ENCODE measurements at places on chromosomes 3 and 15.
A peak's percentile ranks its signal among the peaks of the same experiment; 100 is the strongest.

DNA sequence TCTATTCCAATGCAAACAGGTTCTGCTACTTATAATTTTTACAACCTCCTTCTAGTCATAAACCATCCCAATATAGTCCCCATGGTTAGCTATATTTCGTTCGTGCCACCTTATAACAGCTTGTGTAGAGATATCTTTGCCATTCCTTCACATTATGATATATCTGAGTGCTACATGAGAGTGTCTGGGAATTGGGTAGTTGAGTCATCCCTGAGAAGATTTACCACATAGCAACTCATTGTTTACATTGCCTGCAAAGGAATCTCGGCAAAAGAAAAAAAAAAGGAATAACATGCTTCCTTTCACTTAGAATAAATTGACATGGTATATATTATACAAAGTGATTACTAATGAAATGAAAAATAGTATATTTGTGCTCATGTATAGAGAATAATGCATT lies 86.0 kb upstream of the VGLL3 start:
- DNase-seq: no peak

- DNase-seq: no peak
Observed at GRCh38 chr3:35383719-35384555, 255.4 kb upstream of the ARPP21 start.

- no peak for DNase-seq
Observed at GRCh38 chr3:49880581-49881315, 11.0 kb upstream of the CAMKV start.

GRCh38 chr3:13015286-13016082 lies 57.7 kb downstream of the IQSEC1 start:
- DNase-seq: peak; percentile 55

- no peak for DNase-seq
Observed at GRCh38 chr3:180295811-180296210, 259.1 kb upstream of the PEX5L start.

GRCh38 chr3:16883723-16884083 lies 1.1 kb upstream of the PLCL2 start:
- no peak for DNase-seq

- DNase-seq: no peak
Observed at GRCh38 chr3:24229468-24230221, 265.0 kb downstream of the THRB start.

GRCh38 chr3:59374818-59375211 lies 325.0 kb upstream of the CFAP20DC start:
- no peak for DNase-seq

DNA sequence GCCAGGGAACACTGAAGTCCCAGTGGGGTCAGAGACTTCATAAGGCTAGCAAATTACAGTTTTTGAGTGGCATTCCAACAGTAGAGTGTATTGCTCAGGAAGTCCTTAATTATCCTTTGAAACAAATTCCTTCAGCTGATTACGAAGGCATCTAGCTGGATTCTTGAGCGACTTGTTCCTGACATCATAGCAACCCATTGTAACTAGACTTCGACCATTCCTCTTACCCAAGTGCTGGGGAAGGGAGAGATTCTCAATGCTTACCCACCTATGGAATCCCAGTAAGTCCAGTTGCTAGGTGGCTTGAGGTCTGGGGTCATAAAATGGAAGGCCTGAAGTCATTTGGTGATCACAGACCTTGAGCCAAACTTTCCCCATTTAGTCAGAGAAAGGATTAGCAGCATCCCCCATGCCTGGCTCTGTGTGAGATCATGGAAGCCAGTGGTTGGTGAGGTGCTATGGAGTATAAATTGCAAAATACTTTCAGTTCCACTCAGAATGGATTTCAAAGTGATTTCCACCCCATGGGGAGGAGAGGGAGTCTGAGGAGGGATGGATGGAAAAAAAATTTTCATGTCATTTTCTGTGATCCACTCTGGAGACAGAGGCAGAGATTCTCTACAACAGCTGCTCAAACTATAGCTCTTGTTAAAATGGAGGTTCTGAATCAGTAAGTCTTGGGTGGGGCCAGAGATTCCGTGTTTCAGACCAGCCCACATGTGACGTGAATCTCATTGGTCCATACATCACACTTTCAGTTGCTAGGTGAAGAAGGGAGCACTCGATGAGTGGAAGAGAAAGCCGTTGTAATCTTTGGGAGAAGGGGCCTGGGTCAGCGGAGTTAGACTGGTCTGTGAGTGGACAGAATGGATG lies 45.7 kb downstream of the CD86 start:
- DNase-seq: peak; percentile 17

GRCh38 chr15:96462768-96463750 lies 132.6 kb downstream of the NR2F2 start:
- DNase-seq: no peak

DNA sequence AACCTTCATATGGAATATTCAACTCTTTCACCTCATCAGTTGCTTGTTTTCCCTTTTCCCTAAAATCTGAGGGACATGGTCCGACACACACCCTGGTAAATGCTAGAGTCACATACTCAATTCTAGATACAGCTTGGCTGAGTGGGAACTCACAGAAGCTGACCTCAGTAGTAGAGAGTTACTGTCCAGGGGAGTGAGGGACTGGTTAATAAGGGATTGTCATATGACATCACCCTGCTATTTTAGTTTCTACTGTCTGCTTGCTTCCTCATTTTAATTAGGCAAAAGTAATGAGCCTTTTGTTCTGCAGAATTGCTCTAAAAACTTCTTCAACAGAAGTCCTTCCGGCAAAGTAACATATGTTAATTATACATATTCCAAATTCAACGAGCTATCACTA lies 244.5 kb downstream of the ZIC4 start:
- no peak for DNase-seq

DNA sequence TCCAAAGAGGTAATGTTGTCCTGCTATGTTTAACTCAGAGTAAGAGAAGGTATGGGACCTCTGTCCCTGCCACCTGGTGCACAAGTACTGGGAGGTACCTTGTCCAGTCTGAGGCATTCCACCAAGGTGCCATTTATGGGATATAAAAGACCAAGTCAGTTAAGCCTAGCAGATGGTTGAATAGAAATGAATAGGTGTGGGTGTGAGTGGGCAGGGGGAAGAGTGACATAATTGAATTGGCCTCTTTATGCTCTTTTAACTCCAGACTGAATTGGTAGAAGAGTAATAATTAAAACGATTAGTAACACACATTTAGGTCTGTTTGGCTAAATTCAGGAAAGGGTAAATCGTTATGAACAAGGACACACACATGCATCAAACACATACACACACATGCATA lies 562 bp downstream of the ADGRG7 start:
- no peak for DNase-seq

DNA sequence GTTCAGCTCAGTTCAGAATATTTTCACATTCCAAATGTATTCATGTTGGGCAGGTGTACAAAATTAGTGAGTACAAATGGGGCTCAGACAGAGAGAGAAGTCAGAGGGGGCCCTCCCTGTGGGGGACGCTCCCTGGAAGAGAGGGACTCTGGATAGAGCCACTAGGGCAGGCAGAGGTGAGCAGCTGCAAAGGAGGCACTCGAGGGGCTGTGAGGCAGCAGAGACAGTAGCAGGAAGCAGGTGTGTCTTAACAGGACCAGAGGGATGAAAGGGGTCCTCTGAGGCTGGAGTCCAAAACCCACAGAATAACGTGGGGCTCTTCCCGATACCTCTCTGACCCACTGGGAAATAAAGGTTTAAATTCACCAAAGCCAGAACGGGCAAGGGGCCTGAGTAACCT lies 127.1 kb downstream of the MEGF11 start:
- DNase-seq: no peak

GRCh38 chr15:67303490-67304363 lies 49.1 kb downstream of the IQCH start:
- DNase-seq: no peak

Measured in stimulated activated CD4-positive, alpha-beta T cell treated with anti-CD3 and anti-CD28 coated beads, TNF-alpha, amount 100 ng/mL, for 24 hours (primary cell).